ENCODE measurements at places on chromosomes 3 and 15. TPM values are rescaled to one million over a fixed set of nuclear protein-coding genes. Genes with fewer than 3 reads are reported as not detected.
A peak's percentile ranks its signal among the peaks of the same experiment; 100 is the strongest.

DNA sequence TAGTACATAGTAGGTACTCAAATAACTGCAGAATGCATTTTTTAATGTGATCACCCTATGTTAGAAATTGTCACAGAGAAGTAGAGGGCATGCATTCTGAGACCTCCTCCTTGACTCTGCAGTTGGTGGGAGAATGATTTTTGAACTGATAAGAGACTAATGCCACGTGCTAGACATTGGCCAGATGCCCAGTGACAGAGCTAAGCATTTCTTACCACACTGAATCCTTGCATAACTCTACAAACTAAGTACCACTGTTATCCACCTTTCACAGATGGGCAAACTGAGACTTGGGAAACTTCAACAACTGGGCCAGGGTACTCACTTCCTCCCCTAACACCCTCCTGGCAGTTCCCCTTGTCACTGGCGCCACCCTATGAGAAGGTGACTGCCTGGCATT is 33.5 kb upstream of the SPATA12 start:
- H3K27ac ChIP-seq: no peak overlapping the region
- no peaks in the 10 kb centered on the region for H3K4me1 ChIP-seq
- no peaks in the 10 kb centered on the region for H3K36me3 ChIP-seq
- peaks cover 12% of the 10 kb centered on the region for H3K27me3 ChIP-seq

The MESP2 gene
- not detected for total RNA-seq

GRCh38 chr15:73575636-73576247 is 57.4 kb downstream of the NPTN start:
- H3K36me3 ChIP-seq: peaks cover 3% of the 10 kb centered on the region
- peak overlapping the region; percentile 40 for H3K27ac ChIP-seq
- no peak overlapping the region for H3K4me3 ChIP-seq
- no peak for DNase-seq

GRCh38 chr15:55708720-55709119 is 34.2 kb downstream of the PRTG start:
- peaks cover 5% of the 10 kb centered on the region for H3K4me1 ChIP-seq
- H3K4me3 ChIP-seq: no peak overlapping the region
- no peak overlapping the region for H3K27ac ChIP-seq
- no peaks in the 10 kb centered on the region for H3K36me3 ChIP-seq
- H3K27me3 ChIP-seq: peaks cover 6% of the 10 kb centered on the region

The PFN2 gene
- total RNA-seq: 5.9 TPM

GRCh38 chr15:48569591-48570302 is 75.8 kb downstream of the FBN1 start:
- H3K27me3 ChIP-seq: peaks cover 9% of the 10 kb centered on the region
- no peak overlapping the region for H3K4me3 ChIP-seq
- no peaks in the 10 kb centered on the region for H3K4me1 ChIP-seq
- DNase-seq: no peak
- no peaks in the 10 kb centered on the region for H3K36me3 ChIP-seq
- H3K27ac ChIP-seq: no peak overlapping the region

The C3orf80 gene
- 0.10 TPM for total RNA-seq

Data from activated T-cell treated with anti-CD3 and anti-CD28 coated beads, Interleukin-2, amount 50 U/mL, for 72 hours (primary cell).